H9 (cell line): ENCODE measurements at places on chromosomes 16 and 17.

- no peak for DNase-seq
Measured at GRCh38 chr16:718922-719321, 2.0 kb upstream of the ANTKMT start.

DNA sequence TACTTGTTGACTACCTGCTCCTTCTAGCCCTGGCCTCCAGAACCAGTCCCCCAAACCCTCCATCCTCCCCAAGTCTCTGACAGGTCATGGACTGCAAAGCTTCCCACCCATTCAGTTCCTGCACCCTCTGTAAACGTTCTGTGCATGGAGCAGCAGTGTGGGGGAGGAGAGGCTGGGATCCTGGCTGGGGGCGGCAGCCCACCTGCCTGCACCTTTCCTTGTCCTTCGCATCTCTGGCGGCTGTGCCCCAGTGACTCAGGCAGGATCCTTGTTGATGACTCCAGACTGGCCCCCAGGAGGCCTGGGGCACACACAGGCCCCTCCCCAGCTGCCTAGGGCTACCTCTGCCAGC is 1.6 kb upstream of the PKMYT1 start:
- no peak for DNase-seq

DNA sequence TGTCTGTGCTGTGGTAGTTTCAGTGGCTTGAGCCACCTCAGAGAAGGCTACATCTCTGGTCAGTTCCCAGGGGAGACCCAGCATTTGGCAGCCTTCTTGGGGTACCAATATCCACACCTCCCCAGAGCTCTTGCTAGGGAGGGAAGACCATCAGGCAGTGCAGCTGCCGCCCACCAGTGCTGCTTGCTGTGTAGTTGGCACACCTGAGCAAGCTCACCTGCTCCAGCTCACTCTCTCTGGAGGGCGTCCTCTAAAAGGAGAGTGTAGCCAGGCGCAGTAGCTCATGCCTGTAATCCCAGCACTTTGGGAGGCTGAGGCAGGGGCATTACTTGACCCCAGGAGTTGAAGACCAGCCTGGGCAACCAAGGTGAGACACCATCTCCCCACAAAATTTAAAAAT is 29.8 kb downstream of the CDIP1 start:
- DNase-seq = no peak

- no peak for DNase-seq
Measured at GRCh38 chr16:9070254-9070653, 21.2 kb upstream of the HAPSTR1 start.

DNA sequence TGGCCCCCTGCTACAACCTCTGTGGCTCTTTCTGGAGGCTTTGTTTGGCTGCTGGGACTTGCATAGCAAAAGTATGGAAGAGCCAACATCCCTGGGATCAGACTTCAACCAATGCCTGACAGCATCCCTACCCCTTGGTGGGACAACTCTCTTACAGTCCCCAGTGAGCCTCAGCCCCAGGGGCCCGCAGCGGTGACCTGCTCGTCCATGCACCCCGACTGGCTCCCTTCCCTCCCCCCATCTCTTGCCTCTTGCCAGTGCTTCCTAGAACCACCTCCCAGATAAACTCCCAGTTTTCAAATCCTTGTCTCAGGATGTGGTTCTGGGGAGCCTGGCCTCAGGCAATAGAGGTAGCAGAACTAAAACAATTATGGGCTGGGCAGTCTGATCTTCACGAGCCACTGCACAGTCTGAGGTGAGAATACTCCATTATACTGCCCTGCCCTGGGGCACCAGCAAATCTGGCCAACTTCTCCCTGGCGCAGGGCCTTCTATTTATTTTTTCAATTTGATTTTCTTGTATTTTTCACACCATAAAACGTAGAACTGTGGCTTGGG is 86.6 kb upstream of the BRD7 start:
- DNase-seq = no peak
